Cardiac septum (tissue), 1 donor: ENCODE measurements at places on chromosomes 7 and 10. TPM values are rescaled to one million over a fixed set of nuclear protein-coding genes. Genes with fewer than 3 reads are reported as not detected.

- DNase-seq: no peak
These were observed 123.9 kb downstream of the COL26A1 start for GRCh38 chr7:101486433-101487104.

The ANAPC16 gene
- total RNA-seq: 171 TPM

DNA sequence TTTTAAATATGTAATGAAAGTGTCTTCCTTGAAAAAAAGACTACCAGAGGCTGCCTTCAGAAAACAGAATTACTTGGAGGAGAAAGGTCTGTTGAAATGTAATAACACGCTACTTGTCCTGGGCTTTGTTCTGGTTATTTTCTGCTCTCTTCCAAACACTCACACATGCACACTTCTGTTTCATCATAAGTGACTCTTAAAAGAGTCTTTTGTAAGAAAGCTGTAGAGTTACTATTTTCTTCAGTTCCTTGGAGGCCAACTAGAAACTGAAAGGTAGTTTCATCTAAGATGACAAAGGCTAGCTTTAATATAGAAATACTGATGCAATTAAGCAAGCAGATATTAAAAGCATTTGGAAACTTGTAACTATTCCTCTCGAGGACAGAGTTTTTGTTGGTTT is 39.1 kb downstream of the TASOR2 start:
- DNase-seq: no peak

DNA sequence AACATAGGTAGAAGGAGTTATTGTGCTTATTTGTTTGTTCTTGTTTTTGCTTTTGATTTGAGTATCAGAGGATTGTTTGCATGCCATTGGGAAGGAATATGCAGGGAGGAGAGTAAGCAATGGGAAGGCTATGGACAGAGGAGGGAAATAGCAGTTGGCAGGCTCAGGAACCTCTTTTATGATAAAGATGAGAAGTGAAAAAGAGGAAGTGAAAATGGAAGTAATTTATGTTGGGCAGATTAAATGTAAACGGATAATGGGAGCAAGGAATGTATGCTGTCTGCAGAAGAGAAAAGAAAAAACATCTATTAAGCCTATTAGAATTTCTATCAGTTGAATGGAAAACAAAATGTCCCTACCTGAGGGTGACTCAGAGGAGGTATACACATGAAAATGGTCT is 90.1 kb upstream of the NPSR1 start:
- no peak for DNase-seq

The PNPLA8 gene
- total RNA-seq: 31.9 TPM

The MDFIC gene
- 49.8 TPM for total RNA-seq
